A549 treated with RU486 at 1 μM for 4 hours (cell line): ENCODE measurements at places on chromosomes 12 and 14. TPM values are rescaled to one million over a fixed set of nuclear protein-coding genes. Genes with fewer than 3 reads are reported as not detected.

Gene SLCO1B1
- total RNA-seq: 0.22 to 0.70 TPM (median 0.42 TPM) in 5 replicates

Gene FERMT2
- total RNA-seq: 24.6 to 44.4 TPM (median 38.4 TPM) in 5 replicates

Gene SLC15A4
- total RNA-seq: 17.2 to 25.7 TPM (median 22.7 TPM) in 5 replicates

Gene TIMELESS
- 33.4 to 39.1 TPM (median 36.7 TPM) in 5 replicates for total RNA-seq

Gene SPIC
- total RNA-seq: not detected in 5 replicates

Gene DTX3
- total RNA-seq: 16.2 to 18.8 TPM (median 17.8 TPM) in 5 replicates

Gene LGR5
- not detected in 5 replicates for total RNA-seq

Gene ADAM21
- total RNA-seq: 0.07 TPM in 1 of 5 replicates, not detected in the others

Gene SYCP3
- total RNA-seq: 0.13 TPM in 1 of 5 replicates, not detected in the others

Gene OAS2
- total RNA-seq: 0.15 to 0.77 TPM (median 0.16 TPM) in 5 replicates

Gene CERS5
- total RNA-seq: 24.2 to 30.6 TPM (median 26.4 TPM) in 5 replicates

Gene REP15
- total RNA-seq: 0.12 to 0.65 TPM (median 0.40 TPM) in 4 of 5 replicates, not detected in the other

Gene CDH24
- 2.7 to 5.9 TPM (median 5.0 TPM) in 5 replicates for total RNA-seq

Gene SLC5A8
- total RNA-seq: not detected in 5 replicates

Gene MGST1
- total RNA-seq: 790 to 853 TPM (median 824 TPM) in 5 replicates

Gene HOTAIR
- 0.07 to 0.17 TPM (median 0.12 TPM) in 4 of 5 replicates, not detected in the other for total RNA-seq

Gene CRIP1
- total RNA-seq: 1,579 to 1,853 TPM (median 1,750 TPM) in 5 replicates

Gene SLC25A47
- not detected in 5 replicates for total RNA-seq

Gene CCDC197
- not detected in 5 replicates for total RNA-seq

Gene VRTN
- not detected in 5 replicates for total RNA-seq

Gene NYNRIN
- 0.16 to 0.78 TPM (median 0.18 TPM) in 5 replicates for total RNA-seq

Gene SERPINA10
- total RNA-seq: not detected in 5 replicates

Gene ACSM4
- not detected in 5 replicates for total RNA-seq

Gene NGB
- total RNA-seq: not detected in 5 replicates

Gene CCDC60
- not detected in 5 replicates for total RNA-seq

Gene HHIPL1
- 0.05 to 0.34 TPM (median 0.29 TPM) in 5 replicates for total RNA-seq

Gene DPPA3
- total RNA-seq: not detected in 5 replicates

Gene NTF3
- total RNA-seq: not detected in 5 replicates

Gene EFS
- total RNA-seq: not detected in 5 replicates

Gene HVCN1
- total RNA-seq: 0.40 to 0.92 TPM (median 0.70 TPM) in 5 replicates

Gene PPFIA2
- total RNA-seq: 0.55 TPM in 1 of 5 replicates, not detected in the others

Gene JPH4
- 0.03 TPM in 3 of 5 replicates, not detected in the others for total RNA-seq

Gene CATSPERB
- not detected in 5 replicates for total RNA-seq

Gene GPRC5D
- not detected in 5 replicates for total RNA-seq
